ENCODE measurements at places on chromosomes 2 and 18. TPM values are rescaled to one million over a fixed set of nuclear protein-coding genes. Genes with fewer than 3 reads are reported as not detected.

- no peak for DNase-seq
These were observed 56.4 kb downstream of the MAP4K3 start for GRCh38 chr2:39380525-39381150.

DNA sequence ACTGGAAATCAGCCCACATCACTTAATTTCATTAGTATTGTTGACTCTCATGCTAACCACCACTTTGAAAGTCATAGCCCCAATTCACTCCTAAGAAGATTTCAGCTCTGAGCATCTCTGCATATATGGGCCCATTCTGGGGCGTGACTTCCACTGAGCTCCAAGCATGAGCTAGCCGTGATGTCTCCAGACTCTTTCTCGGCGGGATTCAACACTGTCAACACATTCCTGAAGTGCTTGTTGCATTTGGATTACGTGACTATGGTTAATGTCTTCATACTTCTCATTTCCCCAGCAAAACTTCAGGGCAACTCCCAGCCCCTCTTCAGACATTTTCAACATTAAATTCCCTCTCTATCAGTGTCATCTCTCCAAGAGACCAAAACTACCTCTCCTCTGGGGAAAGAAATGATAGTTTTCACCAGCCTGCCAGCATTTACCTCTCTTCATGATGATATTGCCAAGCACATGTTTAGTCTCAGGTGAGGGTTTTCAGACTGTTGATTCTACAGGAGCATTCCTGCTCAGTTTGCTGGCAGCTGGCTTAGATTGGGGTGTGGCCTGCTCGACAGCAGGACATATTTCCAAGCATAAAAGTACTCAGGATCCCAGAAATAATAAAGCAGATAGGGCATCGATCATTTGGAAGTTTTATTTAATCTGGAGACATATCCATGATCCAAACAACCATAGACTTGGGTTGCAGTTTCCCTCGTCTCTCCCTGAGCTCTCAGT lies 81.7 kb downstream of the FEZ2 start:
- no peak for DNase-seq

CD207 gene
- total RNA-seq: not detected

- no peak for DNase-seq
These were observed 154.3 kb downstream of the EIPR1 start for GRCh38 chr2:3223080-3223923.

RAX gene
- not detected for total RNA-seq

IL1R1 gene
- total RNA-seq: 17.3 TPM

DNA sequence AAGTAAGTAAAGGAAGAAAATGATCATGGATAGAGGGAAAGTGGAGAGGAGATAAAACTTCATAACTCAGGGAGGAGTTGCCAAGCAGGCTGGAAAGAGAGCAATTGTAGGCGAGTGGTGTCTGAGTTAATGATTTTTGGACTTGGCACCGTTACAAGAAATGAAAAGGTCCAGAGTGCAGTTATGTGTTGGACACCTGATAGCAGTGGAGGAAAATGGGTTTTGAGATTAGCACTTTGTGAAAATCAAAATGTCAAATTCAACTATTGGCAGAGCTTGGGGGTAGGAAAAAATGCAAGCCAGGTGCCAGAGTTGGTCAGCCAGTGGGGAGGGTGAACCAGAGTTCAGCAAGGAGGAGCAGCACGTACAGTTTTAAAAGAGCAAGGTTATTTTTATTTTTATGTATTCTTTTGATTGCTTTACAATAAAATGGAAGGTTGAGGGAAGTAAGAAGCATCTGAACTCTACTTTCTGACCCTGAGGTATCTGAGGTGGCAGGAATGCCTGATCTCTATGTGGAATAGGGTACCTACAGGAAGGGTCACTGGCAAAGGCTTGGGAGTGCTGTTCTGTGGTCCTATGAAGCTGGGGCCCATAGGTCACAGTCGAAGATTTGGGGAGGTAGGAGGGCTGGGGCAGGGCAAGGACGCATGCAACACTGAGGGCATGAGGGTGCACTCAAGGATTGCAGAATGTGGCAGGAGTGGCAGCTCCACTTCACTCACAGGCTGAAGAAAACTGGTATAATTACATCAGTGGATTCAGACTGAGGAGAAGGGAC lies 127.5 kb downstream of the CD8B2 start:
- DNase-seq: no peak

LDLRAD4 gene
- 1.6 TPM for total RNA-seq

GRCh38 chr2:144481666-144482065 lies 38.3 kb downstream of the ZEB2 start:
- no peak for DNase-seq

DNA sequence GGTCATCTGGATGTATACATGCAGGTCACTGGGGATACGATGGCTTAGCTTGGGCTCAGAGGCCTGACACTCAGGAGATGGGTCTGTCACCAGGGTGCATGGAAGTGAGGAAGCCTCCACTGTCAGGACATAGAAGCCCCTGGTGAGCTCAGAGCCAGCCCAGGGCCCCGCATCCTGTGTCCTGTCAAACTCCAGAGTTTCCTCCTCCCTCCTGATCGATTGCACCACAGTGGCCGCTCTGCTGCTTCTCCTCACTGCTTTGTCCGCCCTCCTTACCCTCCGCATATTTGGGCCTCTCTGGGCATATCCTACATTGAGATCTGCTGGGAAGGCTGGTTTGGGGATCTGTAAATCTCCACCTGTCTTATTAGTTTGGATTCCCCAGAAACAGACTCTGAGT lies 37.5 kb upstream of the ATG16L1 start:
- no peak for DNase-seq

OR6B2 gene
- not detected for total RNA-seq

SLC4A5 gene
- 0.04 TPM for total RNA-seq

CD8B2 gene
- total RNA-seq: not detected
